ENCODE measurements at places on chromosomes 7 and 10.
A peak's percentile ranks its signal among the peaks of the same experiment; 100 is the strongest.

GRCh38 chr7:117237646-117238045 is 85.2 kb downstream of the WNT2 start:
- no peak for DNase-seq

DNA sequence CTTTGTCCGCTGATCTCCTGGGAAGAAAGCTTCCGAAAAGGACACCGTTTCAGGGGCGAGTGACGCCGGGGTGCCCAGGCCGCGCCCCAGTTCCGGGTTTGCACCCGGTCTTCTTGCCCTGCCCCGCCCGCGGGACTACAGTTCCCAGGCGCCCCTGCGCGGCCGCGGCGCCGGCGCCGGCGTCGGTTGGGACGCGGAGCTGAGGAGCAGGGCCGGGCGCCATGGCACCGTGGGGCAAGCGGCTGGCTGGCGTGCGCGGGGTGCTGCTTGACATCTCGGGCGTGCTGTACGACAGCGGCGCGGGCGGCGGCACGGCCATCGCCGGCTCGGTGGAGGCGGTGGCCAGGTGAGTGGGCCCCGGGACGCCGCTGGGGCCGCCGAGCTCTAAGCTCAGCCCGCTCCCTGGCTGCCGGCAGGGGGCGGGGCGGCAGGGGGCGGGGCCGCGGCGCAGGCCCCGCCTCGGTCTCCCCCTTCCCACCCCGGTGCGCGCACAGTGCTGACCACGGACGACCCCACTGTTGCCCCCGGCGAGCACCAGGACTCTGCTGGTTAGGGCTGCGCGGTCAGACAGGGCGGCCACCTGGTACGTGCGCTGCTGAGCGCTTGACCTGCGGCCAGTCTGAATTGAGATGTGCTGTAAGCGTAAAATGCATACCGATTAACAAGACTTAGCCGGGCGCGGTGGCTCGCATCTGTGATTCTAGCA is at the start of gene LHPP:
Gene LHPP, plus strand, starts transcription at position 182 of the 706 bp plus-strand sequence. Its CDS starts 40 bp downstream, at position 222.
- DNase-seq, result peak; percentile 39

DNA sequence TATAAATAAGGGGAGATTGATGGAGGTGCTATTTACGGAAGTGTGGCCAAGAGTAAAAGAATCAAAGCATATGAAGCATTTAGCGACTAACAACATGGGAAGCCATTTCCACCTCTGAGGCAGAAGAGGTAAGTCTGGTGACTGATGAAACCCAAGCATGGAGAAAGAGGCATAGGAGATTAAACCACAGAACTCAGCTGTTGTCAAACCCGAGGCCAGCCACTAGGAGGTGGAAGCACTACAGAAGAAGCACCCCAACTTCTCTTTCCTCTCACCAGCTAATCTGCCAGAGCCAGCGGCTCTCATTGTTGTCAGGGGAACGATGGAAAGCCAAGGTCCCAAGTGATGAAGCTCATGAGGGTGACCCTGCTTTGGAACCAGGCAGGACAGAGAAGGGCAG is 19.6 kb upstream of the CNTNAP2 start:
- DNase-seq, result no peak

GRCh38 chr10:129740532-129741279 is 223.4 kb downstream of the EBF3 start:
- no peak for DNase-seq

DNA sequence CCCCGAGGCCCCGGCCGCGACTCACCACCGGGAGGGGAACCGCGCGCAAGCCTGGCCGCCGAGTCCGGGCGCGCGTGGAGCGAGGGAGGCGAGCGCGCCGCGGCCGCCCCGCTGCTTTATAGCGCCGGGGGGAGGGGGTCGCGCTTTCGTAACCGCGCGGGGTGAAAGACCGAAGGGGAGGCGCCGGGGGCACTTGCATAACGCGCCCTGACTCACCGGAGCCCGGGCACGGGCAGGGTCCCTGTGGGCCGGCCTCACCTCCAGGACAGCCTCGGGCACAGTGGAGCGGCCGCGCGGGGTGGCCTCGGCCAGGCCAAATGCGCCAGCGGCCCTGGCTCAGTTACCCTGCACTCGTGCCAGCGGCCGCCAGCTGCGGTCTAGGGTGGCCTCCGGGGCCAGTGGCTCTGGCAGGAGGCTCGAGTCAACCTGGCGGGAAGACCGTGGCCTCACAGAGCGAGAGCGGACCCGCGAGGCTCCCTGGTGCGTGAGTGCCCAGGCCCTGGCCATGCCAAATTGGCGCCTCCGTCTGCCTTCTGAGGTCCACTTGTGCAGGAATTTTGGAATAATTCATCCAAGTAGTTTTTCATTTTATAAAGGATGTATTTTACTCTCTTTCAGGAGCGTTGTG is at the start of gene RBP4:
Gene RBP4, minus strand, starts transcription at position 90 of the 628 bp plus-strand sequence. CDS start 207 bp downstream, outside the sequence.
- peak; percentile 43 for DNase-seq

DNA sequence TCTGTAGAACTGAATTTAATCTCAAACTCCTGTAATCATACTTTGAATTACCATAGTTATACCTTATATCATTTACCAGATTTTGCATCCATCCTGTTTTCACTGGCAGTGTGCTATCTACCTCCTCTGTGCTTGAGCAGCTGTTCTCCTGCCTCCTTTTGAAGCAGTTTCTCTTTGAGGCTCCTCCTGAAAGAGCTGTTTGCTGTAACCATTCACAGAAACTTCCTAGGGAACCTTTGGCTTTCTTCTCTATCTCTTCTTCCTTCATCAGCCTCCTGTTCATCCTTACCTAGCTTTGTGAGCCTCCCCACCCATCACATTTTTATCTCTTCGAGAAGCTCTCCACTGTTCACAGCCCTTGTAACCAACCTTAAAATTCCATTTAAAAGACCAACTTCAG is 108.2 kb downstream of the AASS start:
- DNase-seq, result no peak

GRCh38 chr7:158601090-158601489 is 13.5 kb upstream of the PTPRN2 start:
- DNase-seq, result no peak

GRCh38 chr7:35251606-35252310 is 2.1 kb downstream of the TBX20 start:
- no peak for DNase-seq

DNA sequence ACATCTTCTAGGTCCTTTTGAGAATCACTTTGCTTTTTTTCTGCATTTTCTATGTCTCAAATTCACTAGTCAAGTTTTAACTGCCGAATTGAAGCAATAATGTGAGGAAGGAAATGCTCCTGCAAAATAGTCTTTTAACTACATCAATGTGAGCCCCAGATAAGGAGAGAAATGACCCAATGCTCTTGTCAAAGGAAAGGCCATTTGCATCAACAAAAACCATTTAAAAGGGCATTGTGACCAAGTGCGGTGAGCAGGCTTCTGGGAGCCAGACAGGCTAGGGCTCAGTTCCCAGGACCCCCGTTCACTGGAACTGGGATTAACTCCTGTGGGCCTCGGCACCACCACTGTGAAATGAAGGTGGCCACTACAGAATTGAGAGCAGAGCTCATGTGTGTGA is 127.9 kb upstream of the EEPD1 start:
- DNase-seq, result no peak

DNA sequence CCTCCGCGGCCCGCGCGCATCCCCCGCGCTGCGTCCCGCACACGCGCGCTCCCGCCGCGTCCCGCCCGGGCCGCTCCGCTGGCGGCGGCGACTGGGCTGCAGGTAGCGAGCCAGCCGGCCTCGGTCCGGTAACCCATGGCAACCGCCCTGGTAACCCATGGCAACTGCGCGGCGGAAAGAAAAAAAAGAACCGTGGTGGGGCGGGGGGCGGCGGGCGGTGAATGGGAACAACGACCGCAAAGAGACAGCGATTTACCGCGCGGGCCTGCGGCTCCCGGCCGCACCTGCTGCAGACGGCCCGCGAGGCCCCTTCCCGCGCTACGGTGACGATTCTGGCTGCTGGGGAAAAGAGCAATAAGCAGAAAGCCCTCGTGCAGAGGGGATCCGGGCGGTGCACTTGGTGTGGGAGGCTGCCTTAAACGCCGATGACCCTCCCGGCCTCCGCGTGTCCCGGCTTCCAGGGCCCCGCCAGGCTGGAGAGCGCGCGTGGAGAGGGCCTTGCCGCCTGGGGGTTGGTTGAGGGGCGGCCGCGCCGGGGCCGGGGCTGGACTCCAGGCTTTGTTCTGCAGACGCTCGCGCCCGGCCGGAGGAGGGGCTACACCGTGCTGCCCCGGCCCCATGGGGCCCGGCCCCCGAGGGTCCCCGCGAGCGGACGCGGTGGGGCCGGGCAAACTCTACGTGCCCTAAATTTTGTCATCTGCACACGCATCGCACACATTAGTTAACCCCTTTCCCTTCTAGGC is 84.7 kb downstream of the SNX10 start:
- no peak for DNase-seq

- no peak for DNase-seq
These were observed 126.9 kb downstream of the VIPR2 start for GRCh38 chr7:159017741-159018140.

GRCh38 chr10:47243791-47244190 is 56.2 kb upstream of the GDF10 start:
- no peak for DNase-seq

GRCh38 chr7:158854681-158855081 is 1.7 kb upstream of the DYNC2I1 start:
- no peak for DNase-seq

- DNase-seq, result no peak
These were observed 61.5 kb upstream of the ELMO1 start for GRCh38 chr7:37510043-37510634.

DNA sequence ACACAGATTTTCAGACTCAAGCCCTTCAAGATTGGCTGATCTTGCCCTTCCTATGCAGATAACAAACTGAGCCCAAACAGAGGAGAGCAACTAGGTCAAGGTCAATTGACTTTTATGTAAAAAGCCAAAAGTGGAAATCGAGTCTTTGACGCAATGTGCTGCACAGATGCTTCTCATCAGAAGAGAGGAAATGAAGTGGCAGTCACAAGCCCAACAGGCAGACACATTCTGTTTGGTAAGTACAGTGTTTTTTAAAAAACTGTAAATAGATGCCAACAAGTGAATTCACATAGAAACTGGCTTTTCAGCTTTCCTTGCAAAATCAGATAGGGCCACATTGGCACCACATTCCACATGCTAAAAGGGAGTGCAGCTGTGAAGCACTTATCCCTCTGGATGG is 606.6 kb downstream of the KCNMA1 start:
- DNase-seq, result no peak

DNA sequence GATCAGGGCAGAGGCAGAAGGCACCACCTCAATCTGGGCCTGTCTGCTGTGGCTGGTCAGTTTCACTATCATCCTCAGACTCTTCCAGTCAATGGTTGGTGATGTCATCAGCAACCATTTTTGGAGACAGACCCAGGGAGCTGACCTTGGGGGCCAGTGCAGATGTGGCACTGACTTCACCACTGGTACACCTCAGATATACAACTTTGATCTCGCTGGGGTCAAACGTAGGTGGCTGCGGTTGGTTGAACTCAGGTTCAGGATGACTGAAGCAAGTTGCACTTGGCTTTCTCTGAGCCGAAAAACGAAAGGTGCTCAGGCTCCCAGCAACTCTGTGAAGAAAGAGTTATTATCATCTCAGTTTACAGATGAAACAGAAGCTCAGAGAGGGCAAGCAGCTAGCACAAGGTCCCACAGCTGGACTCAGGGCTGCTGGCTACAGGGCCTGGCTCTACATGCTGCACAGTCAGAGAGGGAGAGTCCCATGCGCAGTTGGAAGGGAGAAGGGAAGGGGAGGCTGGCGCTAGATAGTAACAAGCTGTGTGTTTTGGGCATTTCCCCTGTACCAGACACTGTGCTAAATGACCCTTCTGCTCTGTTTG is 27.2 kb downstream of the ANKRD16 start:
- DNase-seq, result no peak

DNA sequence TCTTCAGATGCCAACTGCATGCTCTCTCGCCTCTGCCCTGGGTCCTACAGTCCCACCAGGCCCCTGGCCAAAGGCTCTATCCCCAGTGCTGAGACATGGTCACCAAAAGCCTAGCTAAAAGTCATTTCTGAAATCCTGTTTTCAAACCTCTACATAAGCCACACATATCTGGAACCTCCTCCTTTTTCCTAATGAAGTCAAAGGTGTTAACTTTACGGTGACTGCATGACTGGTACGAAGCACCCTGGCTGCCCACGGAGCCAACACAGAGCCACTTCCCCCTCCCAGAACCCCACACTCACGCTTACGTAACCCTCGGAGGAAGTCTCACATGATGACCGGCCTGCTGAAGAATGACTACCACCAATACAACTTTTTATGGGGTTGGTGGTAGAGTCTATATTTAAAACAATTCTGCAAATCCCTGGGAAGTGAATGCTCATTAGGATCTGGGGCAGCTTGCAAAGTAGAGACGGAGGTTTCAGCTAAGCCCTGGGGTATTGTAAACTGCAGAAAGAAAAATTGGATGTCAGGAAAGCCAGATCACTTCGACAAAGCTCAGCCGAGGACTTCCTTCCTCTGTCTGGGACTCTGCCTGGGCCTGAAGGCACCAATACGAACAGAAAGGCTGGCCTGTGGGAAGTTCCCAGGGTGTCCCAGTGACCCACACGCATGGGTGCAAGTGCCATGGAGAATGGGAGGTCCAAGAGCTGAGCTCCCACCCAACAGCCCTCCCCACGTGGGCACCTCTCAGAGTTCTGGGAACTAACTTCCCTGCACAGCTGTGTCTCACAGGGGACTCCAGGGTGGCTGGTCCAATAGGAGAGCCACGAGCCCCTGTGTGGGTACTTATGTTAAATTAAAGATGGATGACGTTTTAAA is 50.7 kb downstream of the PDGFA start:
- no peak for DNase-seq

- no peak for DNase-seq
These were observed 34.4 kb downstream of the FHIP2A start for GRCh38 chr10:114855776-114856543.

GRCh38 chr7:25262586-25262985 is 34.3 kb upstream of the NPVF start:
- no peak for DNase-seq

DNA sequence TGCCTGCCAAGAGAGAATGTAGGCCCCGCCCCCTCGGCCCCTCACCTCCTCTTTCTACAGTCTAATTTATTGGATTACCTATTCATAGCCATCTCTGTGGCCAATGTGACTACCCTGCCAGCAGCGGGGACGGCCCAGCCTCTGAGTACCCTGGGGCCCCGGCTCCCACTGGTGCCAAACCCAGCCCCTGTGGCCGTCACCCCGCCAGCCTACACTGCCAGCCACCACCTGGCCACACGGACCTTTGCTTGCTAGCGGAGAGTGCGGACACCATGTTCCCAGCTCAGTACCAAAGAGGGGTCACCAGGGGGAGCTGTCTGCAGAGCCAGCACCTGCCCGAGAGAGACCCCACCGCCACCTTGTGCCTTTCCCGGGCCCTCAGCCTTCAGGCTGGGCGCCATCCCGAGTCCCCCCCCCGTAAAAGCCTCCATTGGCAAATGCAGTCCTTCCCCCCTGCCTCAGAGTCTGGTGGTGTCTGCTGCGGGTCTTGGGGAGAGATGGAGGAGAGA is 511.1 kb downstream of the ZNF37A start:
- no peak for DNase-seq

- no peak for DNase-seq
These were observed 49.1 kb downstream of the STRA8 start for GRCh38 chr7:135282561-135283254.

- DNase-seq, result no peak
These were observed 15.3 kb downstream of the MRPL32 start for GRCh38 chr7:42947521-42947920.

GRCh38 chr10:78033637-78034470 is at the start of gene RPS24:
Gene RPS24 (plus strand): TSS chr10:78033863. CDS start chr10:78033902, 39 bp downstream.
- DNase-seq, result peak; percentile 85

GRCh38 chr10:24929056-24929544 is 23.3 kb downstream of the PRTFDC1 start:
- DNase-seq, result no peak

All from GOT3 (cell line).